ENCODE measurements at places on chromosomes 7 and 10. TPM values are rescaled to one million over a fixed set of nuclear protein-coding genes. Genes with fewer than 3 reads are reported as not detected.

HEPACAM2 gene
- total RNA-seq = not detected

TMEM176B gene
- total RNA-seq = not detected

- DNase-seq = no peak
These were observed 167.6 kb upstream of the INSYN2A start for GRCh38 chr10:127364034-127364433.

DNA sequence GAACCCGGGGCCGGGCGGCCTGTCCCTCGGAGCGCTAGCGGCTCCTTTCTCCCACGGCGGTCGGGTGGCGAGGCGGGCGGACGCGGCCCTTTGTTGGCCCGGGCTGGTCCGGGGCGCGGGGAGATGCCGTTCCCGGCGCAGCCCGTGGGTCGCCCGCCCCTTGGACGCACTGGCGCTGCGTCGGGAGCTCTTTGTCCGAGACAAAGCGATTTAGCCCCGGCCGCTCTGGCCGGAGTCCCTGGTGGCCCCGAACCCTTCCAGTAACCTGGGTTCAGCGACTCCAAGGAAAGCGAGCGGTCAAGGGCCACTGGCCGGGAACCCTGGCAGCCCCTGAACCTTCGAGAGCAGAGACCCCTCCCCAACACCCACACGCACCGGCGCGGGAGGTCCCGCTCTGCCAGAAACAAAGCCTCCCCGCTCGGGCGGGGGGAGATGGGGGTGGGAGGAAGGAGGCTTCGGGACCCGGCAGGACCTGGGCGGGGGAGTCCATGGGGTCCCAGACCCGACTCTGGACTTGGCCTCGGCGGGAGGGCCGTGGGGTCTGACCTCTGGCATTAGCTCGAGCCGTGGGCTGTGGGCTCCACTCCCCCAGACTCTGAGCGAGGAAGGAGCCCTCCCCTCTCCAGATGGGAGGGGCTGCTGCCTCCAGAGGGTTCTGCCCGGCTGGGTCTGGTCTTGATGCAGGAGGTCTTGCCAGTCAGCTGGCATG, 836 bp downstream of the DPYSL4 start:
- DNase-seq = no peak

- no peak for DNase-seq
These were observed 154.3 kb upstream of the LAMB4 start for GRCh38 chr7:108284349-108285002.

GRCh38 chr10:118764195-118764594, 9.4 kb upstream of the CACUL1 start:
- no peak for DNase-seq

DNA sequence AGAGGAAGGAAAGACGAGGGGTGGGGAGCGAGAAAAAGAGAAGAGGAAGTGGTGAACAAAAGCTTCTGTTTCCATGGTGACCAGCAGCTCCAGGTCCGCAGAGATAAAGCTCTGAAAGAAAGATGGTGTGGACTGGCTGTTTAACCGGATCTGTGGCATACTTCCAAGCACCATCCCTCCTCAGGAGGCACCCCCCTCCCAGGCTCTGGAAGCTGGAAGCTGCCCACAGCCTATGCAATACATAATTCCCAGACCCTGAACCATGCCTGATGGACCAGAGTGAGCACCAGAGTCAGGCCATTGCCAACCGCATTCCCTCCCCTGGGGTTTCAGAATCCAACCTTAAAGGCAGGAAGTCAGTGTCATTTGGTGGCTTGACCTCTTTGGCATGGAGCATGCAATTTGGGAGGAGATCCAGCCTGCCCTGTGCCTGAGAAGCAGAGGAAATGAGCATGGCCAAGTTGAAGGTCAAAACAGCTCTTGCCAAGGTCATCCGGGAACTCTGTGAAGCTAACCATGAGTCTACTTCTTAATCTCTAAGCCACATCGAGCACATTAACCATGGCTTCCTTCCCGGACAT, 22.2 kb upstream of the CPXM2 start:
- DNase-seq = no peak

- DNase-seq = no peak
These were observed 37.5 kb downstream of the DENND11 start for GRCh38 chr7:141664450-141664849.

All from T-helper 17 cell (primary cell).